ENCODE measurements at places on chromosomes 7 and 10.
A peak's percentile ranks its signal among the peaks of the same experiment; 100 is the strongest.

DNA sequence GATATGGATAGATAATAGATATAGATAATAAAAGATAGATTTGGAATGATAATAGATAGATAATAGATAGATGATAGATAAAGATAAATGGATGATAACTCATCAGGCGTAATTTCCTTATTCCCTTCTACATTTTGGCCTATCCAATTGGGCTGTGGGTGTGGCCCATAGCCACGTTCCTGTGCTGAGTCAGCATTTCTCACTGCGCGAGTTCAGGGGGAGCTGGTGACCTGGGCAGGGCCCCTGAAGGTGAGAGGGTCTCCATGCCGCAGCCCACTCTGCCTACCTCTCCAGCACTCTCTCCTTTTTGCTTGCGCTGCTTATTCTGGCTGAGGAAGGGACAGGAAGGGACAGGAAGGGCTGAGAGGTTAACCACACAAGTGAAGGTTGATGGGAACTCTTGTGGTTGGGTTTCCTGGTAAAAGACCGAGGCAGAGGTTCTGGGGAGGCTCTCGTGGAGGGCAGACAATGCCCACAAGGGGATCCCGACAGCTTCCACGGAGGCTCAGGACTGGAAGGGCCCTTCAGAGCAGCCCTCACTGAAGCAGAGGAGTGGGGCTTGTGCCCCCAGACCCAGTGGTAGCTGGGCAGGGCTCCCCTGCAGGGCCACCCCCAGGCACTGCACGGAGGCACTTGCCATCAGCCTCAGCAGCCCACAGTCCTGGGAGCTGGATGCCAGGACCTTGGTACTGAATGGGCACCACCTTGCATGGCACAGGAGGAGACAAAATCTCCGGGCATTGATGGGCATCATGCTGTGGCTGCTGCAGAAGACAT lies 247.3 kb upstream of the PITRM1 start:
- no peak for DNase-seq

GRCh38 chr7:73970801-73971229 lies 57.2 kb upstream of the ELN start:
- no peak for DNase-seq

DNA sequence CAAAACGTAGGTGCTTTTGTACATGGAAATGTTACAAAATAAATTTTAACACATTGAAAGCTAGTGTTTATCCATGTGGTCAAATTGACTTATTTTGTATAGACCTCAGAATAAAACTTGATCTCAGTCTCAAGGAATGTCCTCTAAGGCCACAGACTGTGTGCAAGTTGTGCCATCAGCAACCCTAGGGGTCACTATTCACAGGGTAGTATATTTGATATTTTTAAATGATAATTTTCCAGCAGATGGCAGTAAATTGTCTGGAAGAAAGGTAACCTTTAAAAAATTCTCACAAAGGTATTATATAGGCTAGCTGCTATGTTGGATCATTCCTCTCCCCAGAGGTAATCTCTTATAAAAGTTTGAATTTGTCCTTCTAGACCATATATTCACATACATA lies 12.9 kb upstream of the SNX10 start:
- no peak for DNase-seq

GRCh38 chr7:69613846-69614245 lies 15.6 kb downstream of the AUTS2 start:
- no peak for DNase-seq

DNA sequence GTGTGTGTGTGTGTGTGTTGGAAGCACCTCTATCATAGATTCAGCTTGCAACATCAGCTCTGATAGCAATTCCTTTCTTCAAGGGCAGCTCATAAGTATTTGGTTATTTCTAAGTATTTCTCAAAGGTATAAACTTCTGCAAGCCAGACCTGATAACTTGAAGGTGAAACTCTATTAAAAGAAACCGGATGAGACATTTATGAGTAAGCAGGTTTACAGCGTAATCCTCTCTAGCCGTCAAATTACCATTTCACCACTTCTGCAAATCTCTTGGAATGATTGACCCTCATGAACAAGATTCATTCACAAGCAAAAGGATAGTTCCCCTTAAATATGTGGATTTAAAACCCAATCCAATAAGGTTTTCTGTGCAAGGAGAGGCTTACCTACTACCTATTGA lies 23.1 kb downstream of the PDE1C start:
- no peak for DNase-seq

DNA sequence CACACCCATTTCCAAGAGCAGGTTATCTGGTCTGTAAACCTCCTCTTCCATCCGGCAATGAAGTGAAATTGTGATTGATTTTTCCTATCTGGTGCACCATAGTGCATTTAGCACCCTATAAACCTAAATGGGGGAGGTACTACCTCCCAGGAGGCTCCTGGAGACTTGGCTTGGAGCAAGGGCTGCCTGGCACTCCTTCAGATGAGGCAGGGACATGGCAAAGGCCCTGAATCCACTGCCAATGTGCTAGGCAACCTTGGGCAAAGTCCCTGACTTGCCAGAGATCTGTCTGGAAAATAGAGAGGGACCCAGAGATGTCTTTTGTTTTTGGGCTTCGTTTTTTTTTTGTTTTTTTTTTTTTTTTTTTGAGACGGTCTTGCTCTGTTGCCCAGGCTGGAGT lies 6.7 kb upstream of the GRID1 start:
- DNase-seq: no peak

DNA sequence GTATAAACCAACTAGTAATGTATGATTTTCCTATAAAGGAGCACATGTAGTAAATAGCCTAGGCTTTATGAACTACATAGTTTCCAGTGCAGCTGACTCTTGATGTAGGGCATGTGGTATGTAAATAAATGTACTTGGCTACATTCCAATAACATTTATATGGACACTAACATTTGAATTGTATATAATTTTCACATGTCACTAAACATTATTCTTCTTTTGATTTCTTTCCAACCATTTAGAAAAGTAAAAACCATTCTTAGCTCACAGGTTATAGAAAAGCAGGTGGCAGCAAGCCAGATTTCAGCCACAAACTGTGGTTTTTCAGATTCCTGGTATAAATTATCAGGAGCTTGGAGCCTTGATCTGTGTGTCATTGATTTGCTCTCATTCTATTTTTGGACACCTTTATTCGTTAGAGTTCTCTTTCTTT lies 1182.0 kb downstream of the CNTNAP2 start:
- no peak for DNase-seq

DNA sequence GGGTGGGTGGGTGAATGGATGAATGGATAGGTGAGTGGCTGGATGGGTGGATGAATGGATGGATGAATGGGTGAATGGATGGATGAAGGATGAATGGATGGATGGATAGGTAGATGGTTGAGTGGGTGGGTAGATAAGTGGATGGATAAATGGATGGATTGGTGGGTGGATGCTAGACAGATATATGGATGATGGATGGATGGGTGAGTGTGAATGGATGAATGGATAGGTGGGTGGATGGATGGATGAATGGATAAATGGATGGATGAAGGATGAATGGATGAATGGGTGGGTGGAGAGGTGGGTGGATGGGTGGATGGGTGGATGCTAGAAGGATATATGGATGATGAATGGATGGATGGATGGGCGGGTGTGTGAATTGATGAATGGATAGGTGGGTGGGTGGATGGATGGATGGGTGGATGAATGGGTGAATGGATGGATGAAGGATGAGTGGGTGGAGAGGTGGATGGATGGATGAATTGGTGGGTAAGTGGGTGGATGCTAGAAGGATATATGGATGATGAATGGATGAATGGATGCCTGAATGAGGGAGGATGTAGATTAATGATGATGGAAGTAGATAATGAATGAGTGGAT lies 20.4 kb downstream of the ELFN1 start:
- no peak for DNase-seq

- DNase-seq: no peak
Observed at GRCh38 chr10:117016266-117016665, 11.3 kb upstream of the SHTN1 start.

DNA sequence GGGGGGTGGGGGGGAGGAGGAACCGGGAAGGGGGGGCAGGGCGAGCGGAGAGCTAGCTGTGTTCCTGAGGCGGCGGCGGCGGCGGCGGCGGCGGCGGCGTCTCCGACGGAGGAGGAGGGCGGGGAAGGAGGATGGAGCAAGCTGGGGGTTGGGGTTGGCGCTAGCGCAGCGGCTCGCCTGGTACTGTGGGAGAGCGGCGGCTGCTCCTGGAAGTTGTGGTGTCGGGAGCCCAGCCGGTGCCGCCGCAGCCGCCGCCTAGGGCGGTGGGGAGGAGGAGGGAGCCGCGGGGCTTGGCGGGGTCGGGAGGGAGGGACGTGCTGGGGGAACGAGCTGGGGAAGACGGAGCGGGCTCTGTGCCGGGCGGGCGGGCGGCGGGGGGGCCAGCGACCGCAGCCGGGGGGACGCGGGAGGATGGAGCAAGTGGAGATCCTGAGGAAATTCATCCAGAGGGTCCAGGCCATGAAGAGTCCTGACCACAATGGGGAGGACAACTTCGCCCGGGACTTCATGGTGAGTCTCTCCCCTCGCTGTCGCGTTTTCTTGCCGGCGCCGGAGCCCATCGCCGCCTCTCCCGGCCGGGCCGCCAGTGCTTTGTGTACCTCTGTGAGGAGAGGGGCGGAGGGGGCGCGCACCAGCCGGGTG lies at the start of gene PTPN12:
PTPN12 (plus strand) TSS at position 160 of the 642 bp plus-strand sequence; CDS start at position 412, 252 bp downstream.
- peak; percentile 59 for DNase-seq

- no peak for DNase-seq
Observed at GRCh38 chr10:116892907-116893685, 43.8 kb downstream of the ENO4 start.

DNA sequence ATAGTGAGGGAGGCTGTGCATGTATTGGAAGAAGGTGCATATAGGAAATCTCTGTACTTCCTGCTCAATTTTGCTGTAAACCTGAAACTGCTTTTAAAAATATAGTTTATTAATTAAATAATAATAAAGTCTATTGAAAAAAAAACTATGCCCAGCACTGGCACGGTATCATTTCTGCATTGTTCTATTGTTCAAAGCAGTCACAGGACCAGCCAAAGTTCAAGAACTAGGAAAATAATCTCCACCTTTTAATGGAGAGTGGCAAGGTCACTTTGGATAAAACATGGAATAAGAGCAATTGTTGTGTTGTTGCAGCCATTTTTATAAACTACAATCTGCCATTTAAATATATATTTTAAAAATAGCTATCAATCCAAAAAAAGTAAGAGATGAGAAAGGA lies 24.7 kb downstream of the ASAH2 start:
- no peak for DNase-seq

GRCh38 chr10:35611750-35612149 lies 6.6 kb downstream of the GJD4 start:
- DNase-seq: no peak

GRCh38 chr10:50506861-50507573 lies 116.7 kb downstream of the SGMS1 start:
- peak; percentile 12 for DNase-seq

DNA sequence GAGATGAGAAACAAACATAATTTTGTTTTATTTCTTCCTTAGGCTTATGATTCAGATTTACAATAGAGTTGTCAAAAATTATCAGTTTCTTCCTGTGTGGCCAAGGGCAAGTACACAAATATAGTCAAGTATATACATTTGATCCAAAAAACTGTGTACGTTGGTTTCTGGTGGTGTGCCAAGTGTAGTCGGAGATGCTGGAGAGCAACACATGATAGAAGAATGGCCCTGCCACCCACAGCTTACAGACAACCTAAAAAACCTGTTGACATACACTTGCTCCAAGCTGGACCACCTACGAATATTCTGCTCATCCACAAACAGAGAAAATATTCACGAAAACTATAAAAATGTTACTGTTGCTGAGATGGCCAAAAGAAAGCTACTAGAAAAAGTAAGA lies 890.8 kb upstream of the PHF14 start:
- no peak for DNase-seq

DNA sequence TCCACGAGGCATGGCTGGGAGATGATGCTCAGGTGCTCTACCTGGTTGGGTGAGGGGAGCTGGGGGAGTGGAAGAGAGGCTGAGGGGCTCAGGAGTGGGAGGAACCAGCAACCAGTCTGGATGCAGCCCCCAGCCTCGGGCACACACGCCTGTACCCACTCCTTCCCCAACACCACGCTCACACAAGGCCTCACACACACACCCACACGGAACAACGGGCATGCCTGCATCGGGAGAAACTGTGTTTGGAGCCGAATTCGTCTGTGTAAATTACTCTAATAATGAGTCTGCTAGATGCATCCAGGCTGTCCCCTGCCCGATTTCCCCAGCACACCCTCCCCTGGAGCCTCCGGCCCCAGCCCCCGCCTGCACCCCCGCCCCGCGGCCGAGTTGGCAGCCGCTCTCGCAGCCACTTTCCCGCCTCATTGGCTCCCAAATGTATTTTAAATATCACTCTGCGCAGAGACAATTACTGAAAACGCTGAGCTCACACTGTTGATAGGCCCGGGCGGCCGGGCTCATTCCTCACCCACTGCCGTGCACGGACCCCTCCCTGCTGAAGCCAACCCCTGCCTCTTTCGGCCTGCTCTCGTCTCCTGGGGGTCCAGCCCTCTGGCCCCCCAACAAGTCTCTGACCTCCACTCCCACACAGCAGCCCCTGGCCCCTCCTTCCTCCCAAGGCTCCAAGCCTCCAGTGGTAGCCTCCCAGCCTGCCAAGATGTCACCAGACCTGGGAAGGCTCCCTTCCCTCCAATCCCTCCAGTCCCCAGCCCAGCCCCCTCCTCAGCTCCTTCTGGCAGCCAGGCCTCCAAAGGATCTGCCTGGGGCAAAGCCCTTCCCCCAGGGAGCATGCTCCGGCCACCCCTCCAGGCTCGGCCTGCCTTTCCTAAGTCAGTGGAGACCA lies 11.1 kb downstream of the H2BK1 start:
- no peak for DNase-seq

GRCh38 chr7:2105917-2106316 lies 126.8 kb downstream of the MAD1L1 start:
- no peak for DNase-seq

GRCh38 chr7:129664029-129665012 lies 52.8 kb downstream of the NRF1 start:
- no peak for DNase-seq

- no peak for DNase-seq
Observed at GRCh38 chr10:34704526-34705184, 110.4 kb downstream of the PARD3 start.

- peak; percentile 98 for DNase-seq
Observed at GRCh38 chr7:23474094-23474828, 4.0 kb upstream of the IGF2BP3 start.

GRCh38 chr7:9981742-9982349 lies 991.8 kb upstream of the PHF14 start:
- no peak for DNase-seq

- DNase-seq: peak; percentile 32
Observed at GRCh38 chr7:34087892-34088891, 182.9 kb downstream of the BMPER start.

DNA sequence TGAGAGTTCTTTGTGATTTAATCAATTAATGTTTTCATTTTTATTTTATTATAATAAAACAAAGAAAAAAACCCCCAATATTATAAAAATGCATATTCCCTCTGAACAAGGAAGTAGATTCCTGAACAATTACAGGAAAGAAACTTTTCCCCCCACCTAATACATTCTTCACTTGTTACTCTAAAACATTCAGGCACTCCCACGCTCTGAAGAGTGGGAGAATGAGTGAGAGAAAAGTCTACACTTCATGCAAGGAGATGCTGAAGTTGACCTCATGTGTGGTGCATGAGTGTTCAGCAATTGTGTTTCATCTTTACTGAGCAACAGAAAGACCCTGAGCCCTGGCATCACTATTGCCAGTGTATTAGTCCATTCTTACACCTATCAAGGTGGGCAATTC lies 244.2 kb upstream of the IGFBP3 start:
- DNase-seq: no peak
